ENCODE measurements at places on chromosomes 1 and 21.

DNA sequence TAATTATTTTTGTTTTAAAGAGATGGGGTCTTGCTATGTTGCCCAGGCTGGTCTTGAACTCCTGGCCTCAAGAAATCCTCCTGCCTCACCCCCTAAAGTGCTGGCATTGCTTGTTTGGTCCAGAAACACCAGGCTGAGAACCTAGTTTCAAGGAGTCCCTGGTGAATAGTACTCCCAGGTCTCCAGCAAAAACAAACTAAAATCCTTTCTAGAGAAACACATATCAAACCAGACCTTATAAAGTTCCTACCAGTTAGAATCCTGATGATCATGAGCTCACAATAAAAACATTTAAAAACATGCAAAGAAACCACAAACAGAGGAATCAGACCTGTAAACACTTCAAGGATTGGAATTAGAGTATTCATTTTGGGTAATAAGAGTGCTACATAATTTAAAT lies 34.4 kb upstream of the PADI1 start:
- DNase-seq = no peak
- no peaks in the 10 kb centered on the region for H3K4me1 ChIP-seq
- no peak overlapping the region for H3K4me3 ChIP-seq
- no peaks in the 10 kb centered on the region for H3K36me3 ChIP-seq
- H3K27me3 ChIP-seq = peaks cover 18% of the 10 kb centered on the region

DNA sequence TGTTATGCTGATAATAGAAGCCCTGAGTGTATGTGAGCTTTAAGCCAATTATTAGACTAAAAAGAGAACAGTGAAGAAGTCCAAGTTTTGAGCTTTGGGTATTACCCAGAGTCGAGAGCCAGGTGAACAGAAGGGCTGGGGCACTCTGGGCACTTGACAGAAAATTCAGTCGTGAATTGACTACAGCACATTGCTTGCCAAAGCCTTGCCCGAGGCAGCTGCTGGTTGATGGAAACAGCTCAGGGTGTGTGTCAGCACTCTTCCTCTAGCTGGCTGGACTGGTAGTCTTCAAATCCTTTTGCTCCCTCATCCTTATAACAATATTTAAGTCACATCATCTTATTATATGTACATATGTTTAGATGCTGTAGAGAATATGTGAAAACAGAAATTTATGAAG lies 21.3 kb downstream of the PDE4B start:
- H3K4me3 ChIP-seq = no peak overlapping the region
- peaks cover 6% of the 10 kb centered on the region for H3K27me3 ChIP-seq
- no peaks in the 10 kb centered on the region for H3K36me3 ChIP-seq
- H3K4me1 ChIP-seq = peaks cover 18% of the 10 kb centered on the region
- DNase-seq = peak; percentile 23

DNA sequence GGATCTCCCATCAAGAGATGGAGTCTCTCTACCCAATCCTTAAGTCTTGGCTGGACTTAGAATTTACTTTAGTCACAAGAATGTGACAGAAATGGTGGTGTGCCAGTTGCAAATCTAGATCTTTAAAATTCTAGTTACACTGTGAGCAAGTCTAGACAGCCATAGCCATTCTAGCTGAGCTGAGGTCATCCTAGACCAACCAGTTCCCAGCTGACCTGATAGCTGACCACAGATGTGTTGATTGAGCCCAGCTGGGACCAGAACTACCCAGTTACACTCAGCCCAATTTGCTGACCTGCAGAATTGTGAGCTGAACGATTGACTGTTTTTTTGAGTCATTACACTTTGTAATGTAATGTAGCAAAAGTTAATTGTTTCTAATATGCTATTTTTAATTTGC lies 251.8 kb downstream of the ADGRL2 start:
- H3K27ac ChIP-seq = no peak overlapping the region
- no peaks in the 10 kb centered on the region for H3K36me3 ChIP-seq
- no peaks in the 10 kb centered on the region for H3K27me3 ChIP-seq
- no peak overlapping the region for H3K4me3 ChIP-seq
- DNase-seq = no peak

- peak overlapping the region; percentile 90 for H3K27ac ChIP-seq
- H3K4me3 ChIP-seq = peak overlapping the region; percentile 57
- DNase-seq = peak; percentile 58
- H3K27me3 ChIP-seq = no peaks in the 10 kb centered on the region
- H3K4me1 ChIP-seq = peaks cover 43% of the 10 kb centered on the region
Observed at GRCh38 chr1:12127206-12127810, 39.5 kb upstream of the TNFRSF1B start.

DNA sequence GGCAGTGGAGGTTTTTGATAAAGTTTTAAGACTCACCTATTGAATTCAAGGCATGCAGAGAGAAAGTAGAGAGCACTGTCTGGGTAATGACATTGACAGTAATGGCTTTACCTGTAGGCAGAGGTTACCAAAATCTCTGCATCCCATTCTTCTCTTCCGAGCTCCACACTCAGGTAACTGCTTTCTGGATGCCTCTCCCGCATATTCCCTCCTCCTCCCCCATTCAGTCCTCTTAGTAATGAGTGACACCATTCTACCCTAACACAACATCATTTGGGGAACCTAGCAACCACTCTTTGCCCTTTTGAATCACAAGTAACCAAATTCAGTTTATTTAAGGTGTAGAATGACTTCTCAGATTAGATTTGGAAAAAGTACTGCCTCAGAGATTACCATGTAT lies 56.5 kb downstream of the DYRK1A start:
- H3K27ac ChIP-seq = no peak overlapping the region
- H3K36me3 ChIP-seq = peaks cover 30% of the 10 kb centered on the region
- DNase-seq = no peak
- no peak overlapping the region for H3K4me3 ChIP-seq
- H3K27me3 ChIP-seq = no peaks in the 10 kb centered on the region

- no peak overlapping the region for H3K27ac ChIP-seq
- H3K4me3 ChIP-seq = no peak overlapping the region
- H3K4me1 ChIP-seq = no peaks in the 10 kb centered on the region
Observed at GRCh38 chr1:60141743-60142142, 68.2 kb upstream of the C1orf87 start.

GRCh38 chr1:222263791-222264190 lies 284.1 kb downstream of the HHIPL2 start:
- no peak overlapping the region for H3K27ac ChIP-seq
- no peaks in the 10 kb centered on the region for H3K36me3 ChIP-seq
- no peak for DNase-seq
- peaks cover 2% of the 10 kb centered on the region for H3K27me3 ChIP-seq
- H3K4me3 ChIP-seq = no peak overlapping the region

DNA sequence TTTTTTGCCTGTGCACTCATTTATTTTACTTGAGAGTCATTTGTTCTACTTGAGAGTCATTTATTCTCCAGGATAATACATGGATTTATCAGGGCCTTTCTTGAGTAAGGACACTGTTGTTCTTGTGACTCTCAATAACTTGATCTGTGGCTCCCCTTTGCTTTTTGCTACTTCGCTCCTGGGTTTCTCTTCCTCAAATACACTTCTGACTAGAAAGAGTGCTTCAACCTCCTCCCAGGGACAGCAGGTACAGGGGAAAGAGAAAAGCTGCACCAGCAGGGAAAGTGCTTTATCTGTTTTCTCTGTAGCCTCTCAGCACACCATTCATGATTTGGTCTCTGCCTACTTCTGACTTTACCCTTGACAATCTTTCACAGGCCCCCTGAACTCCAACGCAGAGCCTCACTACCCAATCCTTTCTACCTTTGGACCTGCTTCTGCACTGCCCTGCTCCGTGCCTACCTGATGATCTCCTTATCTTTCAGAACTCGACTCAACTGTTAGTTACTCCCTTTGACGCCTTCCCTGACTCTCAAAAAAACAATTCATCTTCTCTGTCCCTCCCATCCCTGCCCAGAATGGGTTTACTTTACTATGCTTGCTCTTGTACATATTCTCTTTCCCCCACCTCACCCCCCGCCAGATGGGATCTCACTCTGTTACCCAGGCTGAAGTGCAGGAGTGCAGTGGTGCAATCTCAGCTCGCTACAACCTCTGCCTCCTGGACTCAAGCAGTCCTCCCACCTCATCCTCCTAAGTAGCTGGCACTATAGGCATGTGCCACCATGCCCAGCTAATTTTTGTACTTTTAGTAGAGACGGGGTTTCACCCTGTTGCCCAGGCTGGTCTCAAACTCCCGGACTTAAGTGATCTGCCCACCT lies 15.6 kb upstream of the PIGM start:
- peaks cover 9% of the 10 kb centered on the region for H3K4me1 ChIP-seq
- H3K4me3 ChIP-seq = peak overlapping the region; percentile 50
- DNase-seq = no peak
- H3K27ac ChIP-seq = no peak overlapping the region

DNA sequence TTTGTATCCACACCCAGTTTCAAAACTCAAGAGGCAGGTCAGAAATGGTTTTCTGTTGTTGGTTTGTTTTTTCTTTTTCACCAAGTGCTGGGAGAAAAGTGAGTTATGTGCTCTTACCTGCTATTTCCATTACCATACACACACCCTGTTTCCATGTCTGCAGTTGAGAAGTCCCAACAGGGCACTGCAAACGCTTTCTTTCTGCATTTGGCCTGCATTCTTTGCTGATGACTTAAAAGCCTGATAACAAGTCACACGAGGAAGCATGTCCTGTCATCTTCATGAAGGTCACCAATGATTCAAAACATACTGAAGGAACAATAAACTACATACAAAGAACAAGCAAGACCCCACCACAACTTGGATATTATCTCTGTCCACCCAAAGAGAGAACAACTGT lies 24.8 kb upstream of the KCNE1 start:
- no peak for DNase-seq
- peaks cover 4% of the 10 kb centered on the region for H3K4me1 ChIP-seq
- H3K27me3 ChIP-seq = no peaks in the 10 kb centered on the region
- H3K4me3 ChIP-seq = no peak overlapping the region
- no peak overlapping the region for H3K27ac ChIP-seq

DNA sequence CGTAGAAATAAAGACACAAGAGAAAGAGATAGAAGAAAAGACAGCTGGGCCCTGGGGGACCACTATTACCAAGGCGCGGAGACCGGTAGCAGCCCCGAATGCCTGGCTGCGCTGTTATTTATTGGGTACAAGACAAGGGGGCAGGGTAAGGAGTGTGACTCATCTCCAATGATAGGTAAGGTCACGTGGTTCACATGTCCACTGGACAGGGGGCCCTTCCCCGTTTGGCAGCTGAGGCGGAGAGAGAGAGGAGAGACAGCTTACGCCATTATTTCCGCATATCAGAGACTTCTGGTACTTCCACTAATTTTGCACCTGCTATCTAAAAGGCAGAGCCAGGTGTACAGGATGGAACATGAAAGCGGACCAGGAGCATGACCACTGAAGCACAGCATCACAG lies 4.1 kb upstream of the TPRG1L start:
- no peak overlapping the region for H3K4me3 ChIP-seq
- H3K27me3 ChIP-seq = no peaks in the 10 kb centered on the region
- H3K36me3 ChIP-seq = no peaks in the 10 kb centered on the region
- peaks cover 31% of the 10 kb centered on the region for H3K4me1 ChIP-seq

DNA sequence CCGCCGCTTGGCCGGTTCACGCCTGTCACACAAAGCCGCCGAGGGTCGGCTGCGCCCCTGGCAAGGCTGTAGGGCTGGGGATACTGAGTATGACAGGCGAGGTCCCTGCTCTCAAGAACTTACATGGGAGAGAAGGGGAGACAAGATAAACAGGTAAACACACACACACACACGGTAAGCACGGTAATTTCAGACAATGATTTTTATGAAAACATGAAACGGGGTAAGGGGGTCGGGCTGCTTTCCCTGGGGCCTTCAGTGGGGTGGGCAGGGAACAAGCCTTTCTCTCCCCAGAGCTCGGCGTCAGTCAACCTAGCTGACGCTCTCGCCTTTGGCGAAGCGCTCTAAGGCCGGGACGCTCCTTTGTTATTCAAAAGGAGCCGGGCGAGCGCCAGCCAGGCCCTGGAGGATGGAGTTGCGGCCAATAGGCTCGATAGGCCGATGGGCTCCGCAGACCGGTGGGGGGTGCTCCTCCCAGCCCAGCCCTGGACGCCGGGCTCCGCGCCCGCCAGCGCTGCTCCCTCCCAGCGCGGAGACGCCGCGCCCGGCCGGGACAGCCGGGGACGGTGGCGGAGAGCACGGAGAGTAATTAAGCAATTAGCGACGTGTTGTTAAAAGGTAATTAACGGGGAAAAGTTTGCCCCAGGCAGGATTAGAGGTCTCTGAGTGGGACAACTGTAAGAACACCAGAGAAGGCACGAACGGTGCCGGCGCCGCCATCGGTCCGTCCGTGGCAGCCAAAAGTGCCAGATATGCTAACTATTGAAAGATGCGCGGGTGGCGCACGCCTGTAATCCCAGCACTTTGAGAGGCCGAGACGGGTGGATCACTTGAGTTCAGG lies 950 bp upstream of the INKA2 start:
- no peaks in the 10 kb centered on the region for H3K36me3 ChIP-seq
- H3K4me3 ChIP-seq = peak overlapping the region; percentile 84
- H3K4me1 ChIP-seq = peaks cover 11% of the 10 kb centered on the region
- no peak overlapping the region for H3K27ac ChIP-seq
- DNase-seq = no peak

DNA sequence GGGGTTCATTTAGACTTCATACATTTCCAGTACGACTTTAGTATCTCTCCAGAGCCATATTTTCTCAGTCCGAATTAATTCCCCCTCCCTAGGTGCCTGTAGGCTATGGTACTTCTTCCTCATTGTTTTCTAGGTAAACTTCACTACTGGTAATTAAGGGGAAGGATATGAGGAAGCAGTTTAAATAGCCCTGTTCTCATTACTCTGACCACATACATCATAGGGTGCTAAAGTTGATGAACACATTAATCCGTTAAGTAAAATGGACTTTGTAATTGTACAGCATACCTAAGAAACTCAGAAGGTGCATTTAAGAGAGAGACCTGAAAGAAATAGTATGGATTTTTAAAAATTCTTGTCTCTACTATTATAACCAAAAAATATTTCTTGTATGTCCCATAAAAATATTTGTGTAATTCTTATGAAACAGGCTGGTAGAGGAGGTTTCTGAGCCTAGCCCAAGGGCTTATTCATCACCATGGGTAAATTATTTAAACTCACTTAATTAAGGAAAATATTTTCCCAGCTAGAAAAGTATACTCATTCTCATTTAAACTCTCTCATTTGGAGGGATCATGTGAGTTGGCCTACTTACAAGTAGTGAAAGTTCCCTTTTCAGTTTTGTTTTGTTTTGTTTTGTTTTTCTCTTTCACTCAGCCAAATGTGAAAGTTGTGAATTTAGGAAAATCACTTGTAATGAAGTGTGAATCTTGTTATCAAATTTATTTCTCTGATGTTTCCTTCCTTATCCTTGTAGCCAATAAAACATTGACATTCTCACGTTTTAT lies 2.0 kb downstream of the PRMT6 start:
- H3K4me3 ChIP-seq = peak overlapping the region; percentile 94
- H3K27me3 ChIP-seq = no peaks in the 10 kb centered on the region
- H3K27ac ChIP-seq = peak overlapping the region; percentile 38

GRCh38 chr1:110307239-110307974 lies 31.8 kb upstream of the RBM15 start:
- no peaks in the 10 kb centered on the region for H3K27me3 ChIP-seq
- no peaks in the 10 kb centered on the region for H3K4me1 ChIP-seq
- H3K4me3 ChIP-seq = no peak overlapping the region

GRCh38 chr1:220901881-220902280 lies 22.6 kb downstream of the HLX start:
- no peak overlapping the region for H3K4me3 ChIP-seq
- DNase-seq = no peak
- no peaks in the 10 kb centered on the region for H3K27me3 ChIP-seq
- no peaks in the 10 kb centered on the region for H3K36me3 ChIP-seq

- no peaks in the 10 kb centered on the region for H3K4me1 ChIP-seq
- H3K36me3 ChIP-seq = peaks cover 8% of the 10 kb centered on the region
- DNase-seq = no peak
- peaks cover 5% of the 10 kb centered on the region for H3K27me3 ChIP-seq
Observed at GRCh38 chr1:93483200-93483599, 35.3 kb downstream of the FNBP1L start.
